NCI-H2081 treated with DMSO at 0.1 percent for 48 hours (cell line): ENCODE measurements at places on chromosomes 7 and 10.
A peak's percentile ranks its signal among the peaks of the same experiment; 100 is the strongest.

- peak; percentile 21 for DNase-seq
These were observed at the start of gene PPP1R9A for GRCh38 chr7:94907026-94907810. TSS of gene PPP1R9A (plus strand) at chr7:94907594. CDS start at chr7:94910114, 2,520 bp downstream.

- DNase-seq, result peak; percentile 42
These were observed 67.6 kb downstream of the TMEM130 start for GRCh38 chr7:98802088-98802780.

DNA sequence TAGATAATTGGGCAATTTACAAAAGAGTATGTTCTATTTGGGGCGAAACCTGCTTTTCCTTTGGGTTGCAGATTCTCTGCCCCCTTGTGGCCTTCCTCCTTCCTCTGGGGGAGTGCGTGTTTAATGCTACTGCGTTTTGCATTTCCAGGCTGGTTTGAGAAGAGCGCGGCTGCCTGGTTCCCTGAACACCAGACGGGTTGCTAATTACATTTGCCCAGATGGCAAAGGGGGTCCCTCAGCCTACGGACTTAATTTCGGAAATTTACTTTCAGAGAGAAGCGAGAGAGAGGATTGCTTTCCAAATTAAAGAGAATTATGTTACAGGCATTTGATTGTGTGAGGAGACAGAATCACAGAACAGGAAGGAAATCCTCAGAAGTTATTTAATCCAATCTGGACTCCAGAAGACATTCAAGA, 91.9 kb upstream of the JAZF1 start:
- DNase-seq, result no peak

- DNase-seq, result no peak
These were observed 175.1 kb upstream of the PTPRZ1 start for GRCh38 chr7:121697731-121698316.

DNA sequence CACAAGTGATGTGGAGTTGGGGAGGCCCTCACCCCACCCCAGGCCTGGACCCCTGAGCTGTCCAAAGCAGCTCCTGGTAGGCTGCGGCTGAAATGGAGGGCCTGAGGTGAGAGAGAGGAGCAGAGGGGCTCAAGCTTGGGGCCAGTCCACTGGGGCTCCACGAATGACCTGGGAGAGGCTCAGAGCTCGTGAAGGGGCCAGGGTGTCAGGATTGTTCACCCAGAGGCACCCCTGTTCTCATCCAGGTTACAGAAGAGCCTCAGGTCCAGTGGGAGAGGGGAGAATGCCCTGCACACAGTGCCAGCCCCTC, 102.2 kb upstream of the RET start:
- no peak for DNase-seq

- no peak for DNase-seq
These were observed 256.0 kb downstream of the SKAP2 start for GRCh38 chr7:26608402-26608801.

GRCh38 chr10:46028584-46029460, 1.6 kb downstream of the NCOA4 start:
- DNase-seq, result no peak

- no peak for DNase-seq
These were observed 41.9 kb downstream of the SYPL1 start for GRCh38 chr7:106070201-106070551.

DNA sequence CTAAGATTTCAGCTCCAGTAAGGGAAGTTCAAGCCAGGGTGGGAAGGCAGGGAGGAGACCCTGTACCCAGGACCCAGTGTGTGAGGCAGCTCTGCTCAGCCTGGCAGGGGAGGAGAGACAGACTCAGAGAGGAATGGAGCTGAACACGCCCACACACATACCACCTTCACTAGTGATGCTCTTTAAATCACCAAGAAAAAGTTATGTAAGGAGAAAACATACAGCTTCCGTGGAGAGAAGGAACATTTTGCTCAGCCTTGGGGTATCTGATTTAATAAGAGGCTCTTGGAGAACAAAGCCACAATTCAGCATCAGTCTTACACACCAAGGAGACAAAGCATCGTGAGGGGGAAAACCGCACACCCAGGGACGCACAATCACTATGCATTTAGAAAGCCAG, 62.9 kb downstream of the PRKAG2 start:
- no peak for DNase-seq

DNA sequence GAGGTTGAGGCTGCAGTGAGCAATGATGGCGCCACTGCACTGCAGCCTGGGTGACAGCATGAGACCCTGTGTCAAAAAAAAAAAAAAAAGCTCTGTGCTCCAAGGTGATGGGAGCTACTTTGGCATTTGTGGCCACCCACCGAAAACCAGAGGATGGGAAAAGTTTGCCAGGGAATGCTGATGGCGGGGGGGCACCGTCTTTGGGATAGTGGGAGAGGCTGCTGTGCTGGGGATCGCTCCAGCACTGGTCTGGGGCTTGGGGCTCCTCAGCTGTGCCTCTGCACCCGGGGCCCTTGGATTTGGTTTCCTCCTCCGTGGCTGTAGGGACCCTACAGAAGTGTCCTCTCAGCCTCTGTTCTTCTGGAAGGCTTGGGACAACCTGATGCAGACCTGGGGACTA, 11.7 kb upstream of the RAMP3 start:
- DNase-seq, result no peak
